ENCODE measurements at places on chromosomes 5 and 9.

DNA sequence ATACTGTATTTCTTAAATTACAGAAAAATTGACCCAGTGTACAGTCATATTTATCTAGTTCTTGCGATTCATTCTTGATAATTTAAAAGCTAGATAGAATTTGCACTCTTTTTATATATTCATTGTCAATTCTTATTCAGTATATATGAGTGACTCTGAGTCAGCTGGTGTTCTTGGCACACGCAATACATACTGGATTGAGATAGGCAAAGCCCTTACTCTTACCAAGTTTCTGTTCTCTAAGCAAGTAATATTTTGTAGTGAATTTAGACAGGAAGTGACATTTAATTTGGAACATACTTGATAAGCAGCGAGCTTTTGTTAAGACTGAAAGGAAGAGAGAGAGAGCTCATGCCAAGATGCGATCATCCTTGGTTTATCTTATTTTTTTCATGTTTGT is 57.7 kb downstream of the GPBP1 start:
- no peak for DNase-seq

DNA sequence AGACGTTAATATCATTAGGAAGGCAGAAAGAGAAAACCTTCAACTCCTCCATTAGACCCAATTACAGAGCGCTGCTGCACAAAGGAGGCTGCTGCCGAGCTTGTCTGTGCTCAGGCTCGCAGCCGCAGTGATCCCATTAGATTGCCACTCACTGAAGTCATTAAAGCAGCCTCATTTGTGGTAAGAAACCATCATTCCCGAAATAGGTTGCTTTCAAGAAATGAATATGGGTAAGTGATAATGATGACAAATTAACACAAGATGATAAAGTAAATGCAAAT is 137.2 kb downstream of the CAVIN4 start:
- DNase-seq = no peak

- no peak for DNase-seq
Observed at GRCh38 chr5:150623878-150624216, 16.6 kb upstream of the SYNPO start.

DNA sequence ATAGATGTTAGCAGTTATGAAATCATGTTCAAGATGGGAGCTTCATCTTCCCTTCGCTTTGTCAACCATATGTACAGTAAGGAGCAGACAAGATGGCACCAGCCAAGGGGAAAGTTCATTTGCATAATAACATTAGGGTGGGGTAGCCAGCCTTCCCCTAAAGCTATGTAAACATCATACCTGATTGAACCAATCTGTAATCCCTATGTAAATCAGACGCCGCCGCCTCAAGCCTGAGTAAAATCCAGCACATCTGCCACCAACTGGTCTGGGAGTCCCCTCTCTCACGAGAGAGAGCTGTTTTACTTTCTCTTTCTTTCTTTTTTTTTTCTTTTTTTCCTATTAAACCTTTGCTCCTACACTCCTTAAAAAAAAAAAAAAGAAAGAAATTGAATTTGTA is 30.8 kb upstream of the REEP2 start:
- no peak for DNase-seq

GRCh38 chr9:11182001-11182400 is 569.2 kb upstream of the PTPRD start:
- DNase-seq = no peak

DNA sequence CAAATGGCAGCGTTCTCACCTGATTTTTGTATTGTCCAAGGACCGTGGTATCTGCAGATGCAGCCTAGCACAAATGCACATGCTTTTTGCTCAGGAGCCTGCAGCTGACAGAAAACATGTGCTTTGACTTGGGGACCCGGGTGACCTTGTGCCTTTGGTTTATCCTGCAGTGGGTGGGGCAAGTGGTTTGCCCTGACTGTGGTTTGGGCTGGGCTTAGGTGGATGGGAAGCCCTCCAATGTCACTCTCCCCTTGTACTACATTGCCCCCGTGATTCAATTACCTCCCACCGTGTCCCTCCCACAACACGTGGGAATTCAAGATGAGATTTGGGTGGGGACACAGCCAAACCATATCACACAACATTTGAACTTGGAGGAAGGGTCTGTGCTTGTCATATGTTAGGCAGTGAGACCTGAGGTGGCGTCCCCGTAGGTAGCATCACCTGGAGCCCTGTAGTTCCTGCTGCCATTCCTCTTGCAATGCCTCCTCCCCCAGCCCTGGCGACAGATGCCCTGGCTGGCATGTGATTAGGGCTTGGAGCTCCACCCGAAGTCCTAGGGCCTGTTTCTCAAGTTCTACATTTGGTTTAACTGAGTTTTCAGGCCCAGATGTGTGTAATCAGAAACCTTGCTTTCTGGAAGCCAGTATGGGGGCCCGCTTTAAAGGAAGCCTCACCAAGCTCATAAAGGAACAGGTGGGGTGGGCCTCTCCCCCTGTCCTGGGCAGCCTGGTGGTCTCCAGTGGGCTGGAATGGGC is 2.1 kb downstream of the ANKRD33B start:
- DNase-seq = no peak

DNA sequence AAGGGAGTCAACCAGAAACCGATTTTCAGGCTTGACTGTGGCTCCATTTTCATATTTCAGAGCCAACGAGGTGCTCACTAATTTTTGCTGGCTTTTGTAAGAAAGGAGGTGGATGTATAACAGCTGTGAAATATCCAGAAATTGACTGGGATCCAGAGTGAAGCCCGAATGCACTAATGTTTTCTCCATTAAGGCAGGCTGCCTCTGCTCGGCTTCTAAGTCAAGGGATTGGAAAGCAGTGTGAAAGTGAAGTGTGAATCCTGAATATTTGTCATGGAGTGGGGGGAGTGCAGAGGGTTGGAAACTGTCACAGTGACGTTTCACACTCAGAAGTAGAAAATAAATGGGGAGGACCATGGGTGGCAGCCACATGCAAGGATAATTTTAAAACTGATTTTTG is 237.4 kb downstream of the GOLPH3 start:
- DNase-seq = no peak

GRCh38 chr9:69176471-69177171 is 2.5 kb downstream of the TJP2 start:
- no peak for DNase-seq

DNA sequence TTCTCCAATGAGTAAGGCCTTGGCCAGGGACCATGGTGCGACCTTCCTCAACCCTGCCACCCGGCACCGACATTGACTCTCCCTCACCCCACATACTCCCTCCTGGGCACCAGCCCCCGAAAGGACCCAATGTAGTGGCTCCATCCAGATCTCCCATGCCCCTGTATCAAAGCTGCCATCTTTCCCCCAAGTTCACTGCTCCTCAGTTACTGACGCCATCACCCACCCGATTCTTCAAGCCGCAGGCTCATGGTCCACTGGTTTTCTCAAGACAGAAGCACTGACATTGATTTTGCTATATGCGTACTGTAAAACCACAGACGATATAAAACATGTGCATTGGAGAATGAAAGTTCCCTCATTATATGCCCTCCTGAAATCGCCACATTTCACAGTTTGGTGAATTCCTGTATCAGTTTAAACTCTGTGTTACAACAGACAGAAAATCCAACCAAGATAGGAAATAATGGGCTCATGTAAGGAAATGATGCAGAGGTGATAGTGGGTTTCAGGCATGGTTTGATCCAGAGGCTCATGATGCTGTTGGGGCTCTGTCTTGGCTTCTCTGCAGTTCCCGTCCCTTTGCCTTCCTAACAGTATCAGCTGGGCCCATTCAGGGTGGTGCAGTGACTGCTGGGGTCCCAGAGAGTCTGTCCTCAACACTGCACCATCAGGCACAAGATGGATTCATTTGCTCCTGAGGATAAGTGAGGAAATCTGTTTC is 207.3 kb upstream of the IER5L start:
- no peak for DNase-seq

DNA sequence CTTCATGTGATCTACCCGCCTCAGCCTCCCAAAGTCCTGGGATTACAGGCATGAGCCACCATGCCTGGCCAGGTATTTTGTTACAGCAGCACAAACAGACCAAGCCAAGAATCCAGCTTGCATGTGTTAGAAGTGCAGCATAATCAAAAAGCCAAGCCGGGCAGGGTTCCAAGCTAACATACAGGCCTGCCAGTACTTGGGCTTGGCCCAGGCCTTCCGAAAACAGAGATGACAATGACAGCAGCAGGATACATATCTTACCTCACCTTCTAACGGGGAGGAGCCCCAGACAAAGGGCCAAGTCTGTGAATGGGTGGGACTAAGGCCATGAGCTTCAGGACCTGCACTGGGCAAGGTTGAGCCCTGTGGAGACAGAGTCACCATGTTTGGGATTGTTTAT is 91.4 kb upstream of the ZNF462 start:
- DNase-seq = no peak

DNA sequence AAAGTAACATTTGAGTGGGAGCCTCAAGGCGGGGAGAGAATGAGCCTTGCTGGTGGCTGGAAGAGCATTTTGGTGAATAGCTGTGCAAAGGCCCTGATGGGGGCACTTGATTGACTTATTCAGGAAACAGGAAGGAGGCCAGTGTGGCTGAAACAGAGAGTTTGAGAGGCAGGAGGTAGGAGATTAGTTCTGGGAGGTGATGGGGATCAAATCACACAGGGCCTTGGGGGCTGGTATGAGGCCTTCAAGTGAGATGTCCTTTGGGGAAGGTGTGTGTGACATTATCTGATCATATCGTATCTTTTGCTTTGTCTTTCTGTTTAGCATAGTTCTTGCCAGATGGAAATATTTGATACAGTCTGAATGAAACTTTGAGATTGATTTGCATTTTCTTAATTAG is 172.3 kb downstream of the TENT4A start:
- no peak for DNase-seq

Data from T1000 (cell line).